ENCODE measurements at places on chromosomes 7 and 10.

DNA sequence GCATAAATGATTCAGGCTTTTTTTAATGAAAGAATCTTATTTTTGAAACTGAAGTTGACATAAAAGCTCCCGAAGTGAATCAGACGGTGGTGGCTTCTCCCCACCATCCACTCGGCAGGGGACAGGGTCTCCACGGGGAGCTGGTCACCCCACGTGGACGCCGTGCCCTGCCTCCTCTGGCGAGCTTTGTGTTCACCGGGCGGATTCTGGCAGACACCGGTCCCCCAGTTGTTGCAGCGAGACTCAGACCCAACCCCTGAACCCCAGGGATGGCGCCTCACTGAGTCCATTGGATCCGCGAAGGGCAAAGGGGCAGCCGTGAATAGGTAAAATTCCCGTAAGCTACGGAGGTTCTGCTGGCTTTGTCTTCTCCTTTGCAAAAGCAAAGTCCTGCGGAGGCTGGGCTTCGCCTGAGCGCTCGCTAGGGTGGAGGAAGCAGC is 38.4 kb downstream of the PTPRN2 start:
- DNase-seq = no peak

GRCh38 chr10:118610577-118610976 is 15.1 kb upstream of the PRLHR start:
- no peak for DNase-seq

DNA sequence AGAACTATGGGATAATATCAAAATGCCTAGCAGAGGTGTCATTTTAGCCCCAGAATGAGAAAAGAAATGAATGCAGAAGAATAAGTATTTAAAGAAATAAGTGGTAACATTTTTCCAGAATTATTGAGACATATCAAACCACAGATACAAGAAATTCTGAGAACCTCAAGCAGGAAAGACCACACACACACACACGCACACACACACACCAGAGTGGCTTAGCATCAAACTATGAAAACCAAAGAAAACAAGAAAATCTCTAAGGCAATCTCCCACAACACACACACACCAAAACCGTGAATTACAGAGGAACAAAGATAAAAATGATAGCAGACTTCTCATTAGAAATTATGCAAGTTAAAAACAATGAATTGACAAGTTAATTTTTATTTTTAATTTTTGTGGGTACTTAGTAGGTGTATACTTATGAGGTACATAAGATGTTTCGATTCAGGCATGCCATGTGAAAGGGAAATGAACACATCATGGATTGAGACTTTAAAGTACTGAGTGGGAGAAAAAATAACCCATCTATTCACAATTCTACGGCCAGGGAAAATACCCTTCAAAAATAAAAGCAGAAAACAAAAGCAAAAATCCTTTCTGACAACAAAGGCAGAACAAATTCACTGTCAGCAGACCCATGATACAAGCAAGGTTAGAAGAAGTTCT is 14.6 kb downstream of the PPIF start:
- peak; percentile 31 for DNase-seq

DNA sequence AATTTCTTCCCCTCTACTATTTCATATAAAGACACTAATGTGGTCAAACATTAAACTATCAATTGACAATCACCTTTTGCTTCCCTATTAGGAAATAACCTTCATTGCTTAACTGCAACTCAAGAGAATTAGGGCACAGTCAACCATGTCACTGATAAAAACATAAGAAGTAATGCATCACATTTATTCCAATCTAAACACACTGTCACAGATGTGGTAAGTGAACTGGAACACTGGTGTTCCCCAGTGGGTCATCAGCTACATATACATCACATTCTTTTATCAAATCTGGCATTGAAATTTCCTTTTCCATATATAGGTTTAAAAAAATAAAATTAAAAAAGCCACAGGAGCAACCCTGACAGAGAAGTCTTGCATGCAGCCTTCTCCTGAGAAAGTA is 3.7 kb downstream of the TRIL start:
- DNase-seq = no peak

- peak; percentile 39 for DNase-seq
Observed at GRCh38 chr7:114554781-114555537, 140.3 kb downstream of the FOXP2 start.

DNA sequence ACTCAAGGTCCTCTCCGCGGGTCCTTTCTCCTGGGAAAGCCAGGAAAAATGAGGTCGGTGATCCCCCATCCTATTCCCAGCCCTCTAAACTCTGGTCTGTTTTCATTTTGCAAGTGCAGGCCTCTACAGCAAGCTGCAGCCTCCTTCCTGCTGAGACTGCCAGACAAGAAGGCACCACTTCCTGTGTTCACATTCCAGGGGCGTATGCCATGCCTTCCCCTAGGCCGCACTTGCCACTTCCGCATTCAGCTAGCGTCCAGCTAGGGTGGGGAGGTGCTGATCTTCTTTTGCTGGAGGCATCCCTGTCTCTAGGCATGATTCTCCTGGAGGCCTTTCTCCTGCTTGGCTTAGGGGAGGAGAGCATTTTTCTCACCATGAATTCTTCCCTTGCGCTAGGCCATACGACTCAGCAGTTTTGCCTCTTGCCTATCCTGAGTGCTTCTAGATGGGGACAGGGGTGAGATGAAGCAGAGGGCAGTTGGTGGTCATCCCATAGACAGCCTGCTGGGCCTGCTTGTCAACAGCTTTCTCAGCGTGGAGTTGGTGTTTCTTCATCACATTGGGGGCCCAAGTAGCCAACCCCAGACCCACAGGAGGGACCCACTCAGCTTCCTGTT is 328.9 kb downstream of the RPS24 start:
- DNase-seq = peak; percentile 33

GRCh38 chr10:132482090-132482800 is 55.3 kb upstream of the INPP5A start:
- peak; percentile 84 for DNase-seq

Measured in choroid plexus epithelial cell (primary cell).